ENCODE measurements at places on chromosomes 16 and 17.

DNA sequence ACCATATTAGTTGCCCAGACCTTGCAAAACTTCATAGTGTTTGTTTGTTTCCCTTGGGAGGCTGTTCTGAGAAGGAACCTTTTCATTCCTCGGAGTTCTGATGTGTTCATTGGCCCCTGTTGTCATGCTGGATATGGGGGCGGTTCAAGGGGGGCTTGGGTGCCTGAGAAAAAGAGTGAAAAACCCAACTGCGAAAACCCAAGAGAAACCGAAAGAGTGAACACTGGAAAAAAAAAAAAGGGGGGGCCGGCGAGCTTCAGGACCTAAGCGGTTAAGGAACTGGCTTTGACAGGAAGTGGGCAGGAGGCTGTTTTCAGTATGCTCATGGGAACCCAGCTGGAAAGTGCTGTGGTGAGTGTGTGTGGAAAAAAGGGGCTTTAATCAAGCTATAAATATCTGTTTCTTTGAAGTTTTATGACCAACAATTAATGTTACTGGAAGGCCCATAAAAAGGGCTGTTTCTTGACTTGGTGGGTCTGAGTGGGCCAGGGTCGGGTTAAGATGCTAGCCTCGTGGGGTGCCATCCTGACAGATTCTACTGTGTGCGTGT lies 510.7 kb downstream of the MAF start:
- DNase-seq = no peak

DNA sequence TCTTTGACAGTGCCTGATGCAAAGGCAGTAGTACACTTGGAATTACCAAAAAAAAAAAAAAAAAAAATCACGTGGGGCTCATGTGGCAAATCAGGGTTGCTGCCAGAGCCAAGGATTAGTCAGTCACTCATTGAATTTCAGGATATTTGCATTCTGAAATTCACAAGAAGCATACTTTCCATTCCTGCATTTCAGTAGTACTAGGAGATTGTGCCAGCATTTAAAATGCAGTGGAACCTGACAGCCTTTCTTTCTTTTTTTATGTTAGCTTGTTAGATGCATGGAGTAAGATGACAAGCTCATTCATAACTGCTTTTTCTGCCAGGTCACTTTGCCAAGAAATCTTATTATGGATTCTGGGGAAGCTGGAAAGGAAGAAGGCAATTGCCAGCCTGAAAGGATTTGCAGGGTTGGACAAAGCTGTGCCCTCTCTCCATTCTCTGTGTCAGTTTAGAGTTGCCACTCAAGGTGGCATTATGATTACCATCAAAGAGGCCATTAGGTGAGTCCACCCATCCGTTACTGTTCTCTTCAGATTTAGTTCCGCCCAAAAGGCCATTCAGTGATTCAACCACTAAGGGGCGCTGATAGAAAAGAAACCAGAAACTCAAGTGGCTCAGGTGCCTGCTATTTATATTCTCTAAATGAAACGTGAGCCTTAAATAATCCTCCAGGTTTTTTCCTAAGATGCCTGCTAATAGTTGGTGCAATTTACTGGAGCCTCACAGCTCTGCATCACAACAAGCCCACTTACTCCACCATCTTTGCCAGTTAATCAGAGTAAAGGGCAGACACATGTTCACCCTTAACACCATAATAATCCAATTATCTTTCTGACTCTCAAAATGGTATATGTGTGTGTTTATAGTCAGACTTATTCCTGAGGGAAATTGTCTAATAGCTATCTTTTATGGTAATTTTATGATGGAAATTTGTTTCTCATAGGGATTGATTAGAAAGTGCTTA lies 59.0 kb downstream of the TANGO6 start:
- DNase-seq = peak; percentile 65

DNA sequence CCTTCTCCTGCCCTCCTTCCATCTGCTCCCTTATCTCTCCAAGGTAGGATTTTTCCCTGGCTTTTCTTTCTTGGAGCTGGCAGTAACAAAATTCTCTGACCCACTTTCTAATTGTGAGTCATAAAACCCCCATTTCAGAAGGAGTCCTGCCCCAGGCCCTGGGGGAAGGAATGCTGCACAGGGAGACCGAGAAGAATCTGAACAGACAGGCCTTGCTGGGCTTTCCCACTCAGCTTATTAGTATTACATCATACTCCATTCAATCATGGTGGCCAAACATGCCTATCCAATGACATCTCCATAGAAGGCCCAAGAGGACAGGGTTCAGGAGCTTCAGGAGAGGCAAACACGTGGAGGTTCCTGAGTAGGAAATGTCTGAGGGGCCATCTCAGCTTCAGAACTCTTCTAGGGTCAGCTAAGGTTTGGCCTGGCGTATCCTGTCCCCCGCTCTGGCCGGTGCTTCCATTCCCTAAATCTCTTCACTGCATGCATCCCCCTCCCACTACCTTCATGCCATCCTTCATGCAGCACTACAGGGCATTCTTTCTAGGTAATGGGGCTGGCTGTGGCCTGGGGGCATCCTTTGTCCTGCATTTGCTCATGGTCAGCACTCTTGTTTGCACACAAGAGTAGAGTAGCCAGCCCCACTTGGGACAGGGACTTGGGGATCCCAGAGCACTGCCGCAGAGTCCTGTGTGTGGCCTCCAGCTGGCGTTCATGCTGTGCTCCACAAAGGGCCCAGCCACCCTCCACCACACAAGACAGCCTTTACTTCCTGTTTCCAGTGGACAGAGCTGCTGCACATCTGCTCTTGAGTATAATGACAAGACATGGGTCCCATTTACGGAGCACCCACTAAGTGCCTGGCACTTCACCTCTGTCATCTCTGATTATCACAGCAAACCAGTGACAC lies 8.2 kb downstream of the SLC6A2 start:
- no peak for DNase-seq

DNA sequence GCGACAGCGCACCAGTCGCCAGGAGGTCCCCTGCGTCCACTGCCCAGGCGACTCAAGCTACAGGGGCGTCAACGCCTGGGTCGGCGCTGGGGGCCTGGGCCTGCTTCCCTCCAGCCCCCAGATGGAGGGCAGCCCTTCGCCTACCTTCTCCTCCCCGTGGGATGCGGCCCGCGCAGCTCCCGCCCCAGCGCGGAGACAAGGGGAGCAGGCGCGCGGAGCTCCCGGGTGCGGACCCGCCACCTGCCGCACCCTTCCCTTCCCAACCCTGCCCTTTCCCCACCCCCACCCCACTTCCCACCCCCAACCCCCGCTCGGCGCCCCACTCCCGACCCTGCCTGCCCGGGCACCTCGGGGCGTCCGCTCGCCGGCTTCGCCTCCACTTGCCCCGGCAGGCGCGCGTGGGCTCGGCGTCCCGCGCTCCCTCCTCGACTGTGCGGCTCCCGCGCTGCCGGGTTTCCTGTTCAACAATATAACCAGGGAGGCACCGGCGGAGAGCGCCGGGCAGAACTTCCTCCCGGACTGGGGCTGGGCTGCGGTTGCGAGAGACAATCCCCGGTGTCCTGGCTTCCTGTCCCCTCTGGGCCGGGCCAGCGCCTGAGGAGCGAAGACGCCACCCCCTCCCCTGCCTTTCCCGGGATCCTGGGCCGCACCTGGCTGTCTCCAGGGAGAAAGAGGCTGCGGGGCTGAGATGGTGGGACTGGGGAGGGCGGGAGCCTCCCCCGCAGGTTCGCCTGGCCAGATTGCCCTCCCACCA lies at the start of gene ARHGAP27:
Gene ARHGAP27 (minus strand): TSS at position 466 of the 754 bp plus-strand sequence. CDS start 2,591 bp downstream, outside the sequence.
- peak; percentile 26 for DNase-seq

DNA sequence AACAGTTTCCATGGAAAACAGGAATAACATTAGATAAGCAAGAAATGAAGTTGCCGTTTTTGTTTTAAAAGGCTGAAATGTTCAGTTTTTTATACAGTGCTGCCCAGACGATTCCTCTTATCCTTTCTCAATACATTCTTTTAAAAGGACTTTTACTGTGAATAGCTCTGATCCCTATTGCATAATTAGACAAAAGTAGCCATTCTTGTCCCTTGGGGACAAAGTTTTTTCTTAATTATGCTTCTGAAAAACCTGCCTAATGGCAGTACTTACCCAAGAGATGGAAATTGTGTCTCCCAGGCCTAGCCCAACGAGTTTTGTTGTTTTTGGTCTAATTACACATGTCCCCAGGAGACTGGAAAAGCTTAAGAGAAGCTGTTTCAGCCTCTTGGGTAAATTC lies 27.6 kb downstream of the NXPH3 start:
- no peak for DNase-seq

DNA sequence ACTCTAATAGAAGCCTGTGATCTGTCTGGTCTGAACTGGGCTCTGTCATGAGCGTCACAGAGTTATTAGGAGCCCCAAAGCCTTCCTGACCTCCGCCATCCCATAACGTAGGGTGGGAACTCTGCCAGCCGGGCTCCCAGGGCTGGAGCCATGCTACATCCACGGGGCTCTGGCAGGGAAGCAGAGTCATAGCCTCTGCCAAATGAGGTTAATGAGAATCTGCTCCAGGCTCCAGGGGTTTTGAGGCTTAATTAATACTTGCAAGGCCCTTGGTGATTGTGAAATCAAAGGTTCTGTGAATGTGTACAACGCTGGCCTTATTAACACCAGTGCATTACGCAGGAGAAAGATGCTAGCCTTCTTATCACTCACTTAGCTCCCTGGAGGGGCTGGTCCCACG lies 42.4 kb upstream of the ZFP90 start:
- no peak for DNase-seq

DNA sequence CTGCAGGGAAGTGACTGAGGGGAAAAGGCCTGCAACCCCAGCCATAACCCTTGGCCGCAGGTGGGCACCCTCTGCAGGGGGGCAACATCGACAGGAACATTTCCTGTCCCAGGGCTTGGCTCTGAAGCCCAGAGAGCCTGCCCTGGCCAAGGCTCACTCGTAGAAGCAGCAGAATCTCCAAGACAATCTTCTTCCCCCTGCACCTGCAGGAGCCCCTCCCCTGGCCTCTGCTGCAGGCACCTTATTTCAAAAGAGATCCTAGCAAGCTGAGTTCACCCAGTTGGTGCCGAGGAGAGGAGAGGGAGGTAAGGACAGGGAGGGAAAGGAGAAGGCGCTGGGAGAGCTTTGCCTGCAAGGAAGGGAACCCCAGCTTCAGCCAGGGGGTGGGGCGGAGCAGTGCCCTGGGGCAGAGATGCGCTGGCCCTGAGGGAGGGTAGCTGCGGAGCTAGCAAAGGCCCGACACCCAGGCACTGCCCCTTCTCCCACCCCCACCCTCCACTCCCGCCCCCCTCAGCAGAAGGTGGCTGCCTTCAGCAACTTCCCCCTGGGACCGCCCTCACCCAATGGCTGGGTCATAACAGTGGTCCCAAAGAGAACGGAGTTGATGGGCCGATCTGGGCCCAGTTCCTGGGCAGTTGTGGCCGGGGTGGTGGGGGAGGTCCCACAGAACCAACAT lies 104.3 kb upstream of the TNRC6C start:
- no peak for DNase-seq

DNA sequence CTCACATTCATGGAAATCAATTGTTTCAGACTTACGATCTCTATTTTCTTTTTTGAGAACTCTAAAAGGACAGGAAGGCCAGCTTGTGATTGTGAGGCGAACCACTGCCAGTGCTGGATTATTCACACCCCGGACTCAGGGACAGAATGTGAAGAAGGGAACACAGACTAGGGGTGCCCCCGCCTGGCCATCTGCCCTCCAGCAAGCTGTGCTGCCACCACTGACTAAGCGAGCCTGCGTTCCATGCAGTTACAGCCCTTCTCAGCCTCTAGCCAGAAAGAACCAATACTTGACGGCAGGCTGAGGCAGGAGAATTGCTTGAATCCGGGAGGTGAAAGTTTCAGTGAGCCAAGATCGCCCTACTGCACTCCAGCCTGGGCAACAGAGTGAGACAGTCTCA lies 2.8 kb downstream of the HAGH start:
- DNase-seq = peak; percentile 22

GRCh38 chr16:55478827-55479429 lies at the start of gene MMP2:
Gene MMP2, plus strand, starts transcription at chr16:55479198. Its CDS starts 282 bp downstream, at chr16:55479480.
- DNase-seq = peak; percentile 26

DNA sequence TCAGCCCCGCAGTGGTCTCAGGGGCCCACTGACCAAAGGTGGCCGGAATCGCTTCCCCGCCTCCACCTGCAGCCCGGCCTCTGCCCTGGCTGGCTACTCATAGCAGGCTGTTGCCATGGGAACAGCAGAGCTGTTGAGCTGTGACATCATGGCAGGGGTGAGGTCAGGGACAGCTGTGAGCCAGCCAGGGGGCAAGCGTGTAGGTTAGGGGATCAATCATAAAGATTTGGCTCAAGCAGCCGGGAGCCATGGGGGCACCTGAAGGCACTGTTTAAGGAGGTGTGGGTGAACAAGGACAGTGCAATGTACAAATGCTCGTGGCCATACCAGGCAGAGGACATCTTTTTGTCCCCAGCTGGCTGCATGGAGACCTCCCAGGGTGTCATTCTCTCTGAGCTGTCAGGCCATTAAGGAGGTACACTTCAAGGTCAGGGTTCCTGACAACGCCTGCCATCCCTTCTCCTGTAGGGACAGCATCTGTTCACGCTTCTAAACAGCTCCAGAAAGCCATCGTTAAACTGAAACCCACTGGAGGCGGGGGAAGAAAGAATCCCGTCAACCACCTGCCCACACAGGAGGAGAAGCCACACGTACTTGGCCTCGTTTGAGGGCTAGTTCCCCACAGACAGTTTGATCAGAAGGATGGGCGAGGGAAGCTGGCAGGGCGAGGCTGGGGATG lies at the start of gene CEP295NL:
Gene CEP295NL (minus strand): TSS at position 101 of the 679 bp plus-strand sequence. CDS start 1,373 bp downstream, outside the sequence.
- DNase-seq = no peak

DNA sequence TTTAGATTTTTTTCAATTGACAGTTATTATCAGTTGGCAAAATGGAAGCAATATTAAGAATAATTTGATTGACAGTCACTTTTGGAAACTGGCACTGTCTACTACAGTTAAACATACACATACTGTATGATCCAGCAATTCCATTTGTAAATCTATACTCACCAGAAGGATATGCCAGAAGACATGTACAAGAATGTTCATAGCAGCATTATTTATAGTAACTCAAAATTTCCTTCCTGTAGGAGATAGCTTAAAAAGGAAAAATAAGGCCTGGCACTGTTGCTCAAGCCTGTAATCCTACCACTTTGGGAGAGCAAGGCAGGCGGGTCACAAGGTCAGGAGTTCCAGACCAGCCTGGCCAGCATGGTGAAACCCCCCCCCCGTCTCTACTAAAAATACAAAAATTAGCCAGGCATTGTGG lies 89.3 kb downstream of the VMP1 start:
- DNase-seq = no peak

DNA sequence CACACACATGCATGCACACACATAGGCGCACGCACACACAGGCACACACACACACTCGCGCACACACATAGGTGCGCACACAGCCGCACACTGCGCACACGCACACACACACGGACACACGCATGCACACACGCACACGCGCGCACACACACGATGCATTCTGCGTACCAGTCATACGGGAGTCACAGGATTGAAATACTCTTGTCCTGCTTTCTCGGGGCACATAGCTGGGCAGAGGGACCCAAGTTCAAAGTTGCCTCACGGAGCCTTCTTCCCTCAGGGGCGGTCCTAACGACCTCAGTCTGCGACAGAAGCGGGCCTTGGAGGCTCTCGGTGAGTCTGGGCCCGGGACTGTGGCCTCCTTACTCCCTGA lies 56.0 kb downstream of the MRM1 start:
- DNase-seq = no peak
